Stimulated activated CD4-positive, alpha-beta T cell treated with anti-CD3 and anti-CD28 coated beads, TNF-alpha, amount 100 ng/mL, for 24 hours (primary cell): ENCODE measurements at places on chromosomes 2 and 18.

GRCh38 chr18:47120428-47120827 lies 29.9 kb downstream of the HDHD2 start:
- DNase-seq, result no peak

GRCh38 chr2:199302851-199303250 lies 154.9 kb downstream of the SATB2 start:
- DNase-seq, result no peak

GRCh38 chr2:45289997-45290709 lies 280.9 kb upstream of the SIX2 start:
- DNase-seq, result no peak

DNA sequence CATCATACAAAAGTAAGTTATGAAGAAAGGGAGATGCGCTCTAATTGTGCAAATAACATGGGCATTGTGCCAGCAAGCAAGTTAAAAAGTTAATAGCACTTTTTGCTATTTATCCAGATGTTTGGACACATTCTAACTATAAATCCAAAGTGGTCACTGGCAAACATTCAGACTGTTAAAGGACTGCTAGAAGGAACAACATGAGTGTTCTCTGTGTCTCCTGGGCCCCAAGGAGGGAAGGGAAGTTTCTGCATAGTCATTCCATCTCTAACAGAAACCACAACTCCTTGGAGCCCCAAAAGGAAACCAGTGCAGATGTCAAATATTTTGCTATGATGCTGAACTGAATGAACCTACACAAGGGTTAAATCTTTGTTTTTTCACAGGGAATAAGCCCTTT lies 213.3 kb upstream of the HNRNPA3 start:
- DNase-seq, result no peak

DNA sequence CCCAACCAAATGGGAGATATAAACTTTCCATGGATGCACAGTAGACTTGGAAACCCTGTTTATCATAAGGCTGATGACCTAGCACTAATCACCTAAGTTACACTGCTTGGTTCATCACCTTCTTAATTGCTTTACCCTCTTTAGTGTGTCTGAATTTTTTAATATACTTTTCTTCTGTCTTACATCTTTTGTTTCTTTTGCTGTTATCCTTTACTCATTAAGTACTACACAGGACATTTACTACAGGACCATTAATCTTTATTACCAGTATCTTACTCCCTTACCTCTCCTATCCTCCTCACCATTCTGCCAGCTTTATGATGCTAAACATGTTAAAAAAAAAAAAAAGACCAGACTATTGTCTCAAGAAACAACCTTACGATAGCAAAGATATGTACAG lies 333.6 kb downstream of the KIAA1328 start:
- no peak for DNase-seq

GRCh38 chr2:109428281-109428680 lies 185.5 kb downstream of the SEPTIN10 start:
- DNase-seq, result no peak

GRCh38 chr2:35298493-35298892 lies 1057.1 kb upstream of the CRIM1 start:
- no peak for DNase-seq

DNA sequence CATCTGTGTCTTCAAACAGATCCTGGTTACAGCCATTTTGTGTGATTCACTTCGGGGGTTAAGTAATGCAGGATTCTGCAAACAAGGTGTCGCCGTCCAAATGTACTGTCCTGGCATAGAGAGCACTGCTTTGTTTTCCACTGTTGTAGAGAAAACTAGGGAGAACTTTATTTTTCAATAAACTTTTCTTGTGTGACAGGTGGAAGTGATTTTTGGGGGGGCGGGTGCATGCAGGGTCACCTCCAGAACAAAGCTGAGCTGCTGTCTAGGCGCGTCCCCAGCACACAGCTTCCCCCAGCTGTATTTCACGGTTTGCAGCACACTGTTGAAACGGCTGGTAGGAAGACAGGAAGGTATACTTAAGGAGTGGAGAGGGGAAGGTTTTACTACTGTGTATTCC lies 200.6 kb downstream of the MGAT5 start:
- DNase-seq, result no peak

DNA sequence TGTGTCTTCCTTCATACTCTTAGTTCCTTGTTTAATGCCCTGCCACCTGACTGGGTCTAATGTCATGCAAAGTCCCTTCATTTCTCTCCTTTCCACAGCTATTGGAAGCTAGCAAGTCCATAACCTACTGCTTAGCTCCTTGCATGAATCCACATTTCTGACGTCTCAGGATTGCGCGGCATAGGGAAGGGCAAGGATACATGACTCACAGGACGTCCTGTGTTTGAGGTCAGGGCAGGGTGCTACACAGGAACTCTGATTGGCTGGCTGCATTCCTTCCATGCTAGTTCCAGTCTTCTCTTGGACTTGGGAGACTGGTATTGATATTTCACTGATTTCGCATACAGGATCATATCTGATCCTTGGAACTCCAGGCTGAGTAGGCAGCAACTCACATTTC lies 137.9 kb downstream of the CDH2 start:
- no peak for DNase-seq

DNA sequence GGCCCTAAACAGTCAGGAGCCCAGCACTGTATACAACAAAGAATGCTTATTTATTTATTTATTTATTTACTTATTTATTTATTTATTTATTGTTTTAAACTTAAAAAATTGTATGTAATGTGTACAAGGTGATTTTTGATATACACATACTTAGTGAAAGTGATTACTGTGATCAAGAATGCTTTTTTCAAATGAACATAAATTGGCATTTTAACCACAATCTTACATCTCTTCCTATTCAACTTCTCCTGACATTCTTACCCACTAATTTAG lies 776.6 kb downstream of the TSN start:
- no peak for DNase-seq

GRCh38 chr2:50840341-50841124 lies 191.4 kb downstream of the NRXN1 start:
- DNase-seq, result no peak

DNA sequence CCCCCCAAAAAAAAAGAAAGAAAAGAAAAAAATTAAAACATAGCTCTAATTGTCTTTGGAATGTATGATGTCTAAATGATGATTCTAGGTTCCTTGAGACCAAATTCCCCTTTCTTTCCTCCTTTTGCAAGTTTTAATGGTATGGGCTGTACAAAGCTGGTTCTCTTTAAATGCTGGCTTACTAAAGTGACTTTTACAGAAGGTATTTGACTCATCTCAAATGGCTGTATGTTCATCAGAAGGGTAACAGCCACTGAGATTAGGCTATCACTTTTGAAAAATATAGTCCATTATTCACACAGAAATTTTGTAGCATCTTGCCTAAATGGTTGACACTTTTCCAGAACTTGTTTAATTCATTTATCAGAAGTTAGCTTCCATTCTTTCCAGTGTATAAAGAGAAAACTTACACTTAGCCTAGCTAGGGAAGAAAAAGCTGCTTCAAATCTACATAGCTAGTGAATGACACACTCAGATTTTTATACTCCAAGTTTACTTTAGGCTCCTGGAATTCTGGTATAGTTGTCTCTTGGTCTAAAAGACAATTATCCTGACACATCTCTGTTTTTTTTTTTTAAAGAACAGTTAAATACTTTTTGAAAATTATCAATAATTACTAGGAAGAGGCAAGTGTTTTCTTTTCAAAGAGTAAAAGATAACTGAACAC lies 622.6 kb downstream of the LRP1B start:
- DNase-seq, result no peak
